MCF 10A (cell line): ENCODE measurements at places on chromosomes 4 and X.
A peak's percentile ranks its signal among the peaks of the same experiment; 100 is the strongest.

DNA sequence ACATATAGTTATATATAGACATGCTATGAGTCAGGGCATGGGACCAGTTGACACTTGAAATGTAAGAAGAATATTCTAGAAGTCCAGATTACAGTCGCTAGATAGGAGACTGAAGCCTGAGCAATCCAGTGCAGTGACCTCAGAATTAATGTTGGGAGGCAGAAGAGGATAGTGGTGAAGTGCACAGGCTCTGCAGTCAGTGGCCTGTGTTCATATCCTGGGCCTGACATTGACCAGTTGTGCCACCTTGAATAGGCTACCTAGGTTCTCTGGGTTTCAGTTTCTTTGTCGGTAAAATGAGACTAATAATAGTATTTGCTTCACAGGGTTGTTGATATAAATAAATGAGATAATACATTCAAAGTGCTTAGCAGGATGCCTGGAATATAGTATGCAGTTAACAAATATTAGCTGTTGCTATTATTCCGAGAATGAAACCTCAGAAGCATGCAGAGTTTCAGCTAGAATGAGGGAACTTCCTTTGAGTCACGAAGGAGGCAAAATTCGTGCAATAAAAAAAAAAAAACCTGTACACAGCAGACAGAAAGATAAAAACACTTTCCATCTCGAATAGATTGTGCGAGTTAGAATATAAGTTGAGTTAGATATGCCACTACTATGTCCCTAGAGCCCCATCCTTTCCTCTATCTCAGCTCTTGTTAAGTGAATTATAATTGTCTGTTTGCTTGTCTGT, 4.0 kb upstream of the SH2D1A start:
- no peaks in the 10 kb centered on the region for H3K27me3 ChIP-seq
- H3K27ac ChIP-seq, result no peak overlapping the region
- no peak for DNase-seq
- H3K4me3 ChIP-seq, result no peak overlapping the region
- no peaks in the 10 kb centered on the region for H3K4me1 ChIP-seq
- no peaks in the 10 kb centered on the region for H3K36me3 ChIP-seq

GRCh38 chr4:37603711-37604110, 82.5 kb downstream of the RELL1 start:
- no peaks in the 10 kb centered on the region for H3K27me3 ChIP-seq
- H3K27ac ChIP-seq, result no peak overlapping the region
- H3K4me1 ChIP-seq, result peaks cover 23% of the 10 kb centered on the region
- H3K4me3 ChIP-seq, result no peak overlapping the region
- H3K36me3 ChIP-seq, result peaks cover 3% of the 10 kb centered on the region

DNA sequence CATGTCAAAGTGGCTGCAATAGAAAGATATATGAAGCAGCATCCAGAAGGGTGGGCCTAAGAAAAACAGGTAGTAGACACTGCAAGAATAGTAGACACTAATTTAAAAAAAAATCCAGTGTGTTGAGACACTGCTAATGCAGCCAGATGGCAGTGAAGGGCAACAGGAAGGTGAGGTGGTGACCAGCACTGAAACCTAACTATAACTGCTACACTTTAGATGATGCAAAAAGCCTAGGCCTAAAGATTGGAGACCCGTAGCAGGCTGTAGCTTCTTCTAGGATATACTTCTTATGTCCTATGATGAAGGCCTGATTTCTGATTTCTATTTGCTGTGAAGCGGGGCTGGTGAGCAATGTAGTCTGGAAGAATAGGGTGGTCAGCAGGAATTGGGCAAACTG, 38.7 kb upstream of the SH3KBP1 start:
- H3K4me1 ChIP-seq, result no peaks in the 10 kb centered on the region
- H3K4me3 ChIP-seq, result no peak overlapping the region
- H3K27me3 ChIP-seq, result peaks cover 18% of the 10 kb centered on the region

- H3K4me3 ChIP-seq, result no peak overlapping the region
- peaks cover 6% of the 10 kb centered on the region for H3K4me1 ChIP-seq
- peak overlapping the region; percentile 20 for H3K27ac ChIP-seq
- H3K27me3 ChIP-seq, result no peaks in the 10 kb centered on the region
- peak; percentile 10 for DNase-seq
Observed at GRCh38 chr4:73103799-73104503, 34.4 kb upstream of the COX18 start.

DNA sequence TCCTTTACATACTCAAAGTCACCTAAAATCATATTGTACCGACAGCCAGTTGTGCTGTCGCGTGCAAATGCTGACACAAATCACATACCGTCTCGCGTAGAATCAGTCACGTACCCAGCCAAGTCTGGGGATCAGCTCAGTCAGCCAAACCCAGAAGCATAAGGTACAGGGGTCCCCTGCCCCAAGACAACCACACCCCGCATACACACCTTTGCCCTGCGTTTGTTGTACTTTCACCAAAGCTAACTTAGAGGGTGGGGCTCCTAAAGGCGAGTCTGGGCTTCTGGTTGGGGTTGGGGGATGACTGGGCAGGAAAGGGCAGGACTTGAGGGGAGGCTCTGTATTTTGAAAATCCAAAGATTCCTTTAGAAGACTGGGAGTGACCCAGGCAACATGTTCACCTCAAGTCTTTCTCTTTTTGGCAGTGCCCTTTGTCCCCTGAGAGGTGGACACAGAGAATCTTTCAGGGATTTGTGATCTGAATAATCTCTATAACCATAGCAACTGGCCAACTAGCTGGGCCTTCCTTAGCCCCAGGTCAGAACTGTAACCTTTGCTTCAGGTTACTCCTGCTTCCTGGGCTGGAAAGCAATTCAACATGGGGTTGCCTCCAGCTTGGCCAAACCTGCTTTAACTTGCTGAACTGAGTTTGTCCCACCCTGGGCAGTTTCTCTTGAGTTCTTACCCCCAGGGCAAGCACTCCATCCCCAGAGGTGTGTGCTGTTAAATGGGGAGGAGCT, 992 bp downstream of the GDPD2 start:
- DNase-seq, result no peak
- H3K4me3 ChIP-seq, result no peak overlapping the region
- peaks cover 29% of the 10 kb centered on the region for H3K27me3 ChIP-seq
- peaks cover 6% of the 10 kb centered on the region for H3K4me1 ChIP-seq
- no peaks in the 10 kb centered on the region for H3K36me3 ChIP-seq
- no peak overlapping the region for H3K27ac ChIP-seq

DNA sequence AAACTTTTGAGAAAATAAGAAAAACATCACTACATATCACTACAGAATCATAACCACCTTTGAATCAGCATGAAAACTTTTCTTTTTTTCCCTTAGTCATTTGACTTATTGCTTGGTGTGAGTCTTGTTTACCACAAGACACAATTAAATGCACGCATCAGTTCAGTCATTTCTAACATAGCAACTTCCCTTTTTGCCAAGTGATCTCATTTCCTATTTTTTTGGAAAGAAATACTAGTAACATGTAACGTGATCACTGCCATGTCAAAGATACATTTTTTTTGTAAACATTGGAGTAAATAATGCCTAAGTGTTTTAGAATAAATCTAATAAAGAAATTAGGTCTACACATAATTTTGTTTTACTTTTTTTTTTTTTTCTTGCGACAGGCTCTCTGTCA, 5.1 kb upstream of the CXCL8 start:
- H3K27ac ChIP-seq, result no peak overlapping the region
- H3K27me3 ChIP-seq, result no peaks in the 10 kb centered on the region
- no peak overlapping the region for H3K4me3 ChIP-seq
- H3K36me3 ChIP-seq, result no peaks in the 10 kb centered on the region
- DNase-seq, result no peak
- H3K4me1 ChIP-seq, result peaks cover 19% of the 10 kb centered on the region

DNA sequence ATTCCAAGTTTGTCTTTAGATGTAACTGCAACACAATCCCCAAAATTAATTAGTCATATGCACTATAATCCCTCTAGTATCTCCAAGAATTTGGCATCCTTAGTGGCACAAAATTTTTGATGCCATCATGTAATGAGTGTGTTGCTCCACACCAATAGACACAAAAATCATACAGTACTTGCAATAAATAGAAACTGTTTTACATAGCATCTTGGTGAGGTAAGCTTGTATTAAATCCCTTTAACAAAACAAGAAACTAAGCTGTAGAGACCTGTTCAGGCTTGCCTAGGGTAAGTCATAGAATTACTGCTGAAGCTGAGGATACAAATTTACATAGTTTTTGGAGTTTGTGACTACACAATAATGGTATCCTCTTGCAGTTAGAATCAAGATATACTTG, 64.5 kb upstream of the PRSS12 start:
- no peaks in the 10 kb centered on the region for H3K36me3 ChIP-seq
- peak overlapping the region; percentile 89 for H3K27ac ChIP-seq
- no peaks in the 10 kb centered on the region for H3K27me3 ChIP-seq
- peaks cover 10% of the 10 kb centered on the region for H3K4me1 ChIP-seq
- DNase-seq, result peak; percentile 74

DNA sequence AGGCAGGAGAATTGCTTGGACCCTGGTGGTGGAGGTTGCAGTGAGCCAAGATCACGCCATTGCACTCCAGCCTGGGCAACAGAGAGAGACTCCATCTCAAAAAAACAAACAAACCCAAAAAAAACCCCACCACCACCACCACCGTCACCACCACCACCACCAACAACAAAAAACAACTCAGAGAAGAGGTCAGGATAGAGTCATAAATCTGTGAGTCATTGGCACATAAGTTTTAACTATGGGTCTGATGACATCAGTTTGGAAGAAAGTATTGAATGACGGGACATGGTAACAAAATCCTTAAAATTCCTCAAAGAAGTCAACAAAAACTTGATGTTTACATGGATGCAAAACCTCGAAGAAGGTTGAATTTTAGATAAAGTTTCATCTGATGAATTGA, 288.0 kb upstream of the SFRP2 start:
- peak; percentile 31 for DNase-seq
- H3K27ac ChIP-seq, result no peak overlapping the region
- H3K27me3 ChIP-seq, result no peaks in the 10 kb centered on the region
- H3K4me3 ChIP-seq, result no peak overlapping the region

DNA sequence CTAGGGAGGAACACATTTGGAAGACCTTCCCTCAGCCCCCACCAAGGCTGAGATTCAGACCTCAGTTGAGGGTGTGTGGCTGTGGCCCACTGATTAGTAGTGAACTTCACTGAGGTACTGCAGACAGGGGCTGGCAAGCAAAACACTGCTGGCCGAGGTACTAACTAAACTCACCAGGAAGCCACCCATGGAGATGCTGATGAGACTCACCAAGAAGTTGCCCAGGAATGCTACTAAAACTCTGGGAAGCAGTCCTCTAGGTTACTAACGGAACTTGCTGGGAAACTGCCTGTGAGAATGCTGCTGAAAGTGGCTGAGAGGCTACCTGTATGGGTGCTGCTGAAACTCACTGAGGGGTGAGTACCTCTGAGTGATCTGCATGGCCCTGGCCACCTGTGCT, 372.4 kb upstream of the RPS6KA3 start:
- H3K4me3 ChIP-seq, result no peak overlapping the region
- no peak overlapping the region for H3K27ac ChIP-seq
- DNase-seq, result no peak
- no peaks in the 10 kb centered on the region for H3K27me3 ChIP-seq
- no peaks in the 10 kb centered on the region for H3K4me1 ChIP-seq

DNA sequence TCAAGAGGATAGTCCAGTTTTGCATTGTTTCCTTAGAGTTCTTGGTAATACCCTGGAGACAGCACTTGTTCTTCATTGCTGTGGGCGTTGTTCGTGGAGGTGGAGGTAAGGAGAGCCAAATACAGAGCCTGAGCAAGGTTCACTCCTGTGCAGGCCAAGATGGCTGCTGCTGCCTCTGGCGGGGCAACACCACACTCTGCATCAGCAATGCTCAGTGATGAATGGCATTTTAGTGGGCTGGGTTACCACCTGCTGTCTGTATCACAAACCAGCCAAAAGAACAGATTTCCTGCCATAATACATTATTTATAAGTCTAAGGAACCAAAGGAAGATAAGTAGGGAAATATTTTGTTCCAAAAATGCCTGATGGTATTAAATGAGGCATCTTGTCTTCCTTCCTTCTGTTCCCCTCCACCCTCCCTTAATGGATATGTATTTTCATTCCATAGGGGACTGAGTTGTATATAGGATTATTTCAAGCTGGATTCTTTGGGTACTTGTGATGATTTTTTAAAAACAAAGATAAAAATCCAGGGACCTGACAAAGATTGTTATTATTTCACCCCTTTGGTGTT, 61.6 kb upstream of the LIMCH1 start:
- H3K27me3 ChIP-seq, result no peaks in the 10 kb centered on the region
- peaks cover 17% of the 10 kb centered on the region for H3K4me1 ChIP-seq
- no peak overlapping the region for H3K4me3 ChIP-seq
- H3K36me3 ChIP-seq, result no peaks in the 10 kb centered on the region

- H3K4me3 ChIP-seq, result peak overlapping the region; percentile 89
- H3K27me3 ChIP-seq, result no peaks in the 10 kb centered on the region
- H3K36me3 ChIP-seq, result peaks cover 8% of the 10 kb centered on the region
- H3K4me1 ChIP-seq, result no peaks in the 10 kb centered on the region
- peak overlapping the region; percentile 75 for H3K27ac ChIP-seq
Observed at GRCh38 chrX:16786791-16787735, 797 bp downstream of the TXLNG start.

DNA sequence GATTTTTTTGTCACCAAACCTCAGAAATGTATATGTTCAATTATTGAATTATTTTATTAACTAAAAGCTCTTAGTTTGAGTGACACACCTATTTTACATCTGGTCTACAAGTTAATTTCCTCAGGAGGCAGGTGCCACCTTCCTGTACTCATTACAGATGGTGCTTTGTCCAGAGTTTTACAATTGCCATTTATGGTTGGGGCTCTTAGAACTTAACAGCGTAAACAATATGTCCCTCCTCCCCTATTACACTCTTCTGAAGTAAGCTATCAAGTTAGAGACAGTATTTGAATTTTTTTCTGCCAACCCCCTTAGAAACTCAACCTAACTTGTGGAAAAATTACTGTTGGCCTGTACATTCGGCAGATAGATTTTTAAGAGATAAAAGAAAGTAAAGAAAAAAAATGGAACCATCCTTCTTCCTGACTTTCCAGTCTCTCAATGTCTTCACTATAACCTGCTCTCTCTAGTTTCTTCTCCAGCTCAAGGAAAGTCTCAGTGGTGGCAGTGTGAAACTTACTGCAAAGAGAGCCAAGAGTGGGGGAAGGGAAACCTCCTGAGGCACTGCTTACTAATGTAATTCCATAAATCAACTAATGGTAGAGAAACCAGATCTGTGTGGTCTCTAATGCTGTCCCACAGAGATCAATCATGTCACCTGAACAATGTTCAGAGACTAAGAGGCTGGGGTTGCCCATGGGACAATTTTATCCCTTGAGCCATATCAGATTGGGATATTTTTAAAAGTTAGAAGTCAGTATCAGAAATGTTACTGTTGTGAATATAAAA, 7.8 kb downstream of the CXXC4 start:
- no peaks in the 10 kb centered on the region for H3K36me3 ChIP-seq
- no peak overlapping the region for H3K27ac ChIP-seq
